ENCODE measurements at places on chromosomes 1 and 21.

- DNase-seq: no peak
Measured at GRCh38 chr1:12604114-12604874, 13.7 kb downstream of the DHRS3 start.

DNA sequence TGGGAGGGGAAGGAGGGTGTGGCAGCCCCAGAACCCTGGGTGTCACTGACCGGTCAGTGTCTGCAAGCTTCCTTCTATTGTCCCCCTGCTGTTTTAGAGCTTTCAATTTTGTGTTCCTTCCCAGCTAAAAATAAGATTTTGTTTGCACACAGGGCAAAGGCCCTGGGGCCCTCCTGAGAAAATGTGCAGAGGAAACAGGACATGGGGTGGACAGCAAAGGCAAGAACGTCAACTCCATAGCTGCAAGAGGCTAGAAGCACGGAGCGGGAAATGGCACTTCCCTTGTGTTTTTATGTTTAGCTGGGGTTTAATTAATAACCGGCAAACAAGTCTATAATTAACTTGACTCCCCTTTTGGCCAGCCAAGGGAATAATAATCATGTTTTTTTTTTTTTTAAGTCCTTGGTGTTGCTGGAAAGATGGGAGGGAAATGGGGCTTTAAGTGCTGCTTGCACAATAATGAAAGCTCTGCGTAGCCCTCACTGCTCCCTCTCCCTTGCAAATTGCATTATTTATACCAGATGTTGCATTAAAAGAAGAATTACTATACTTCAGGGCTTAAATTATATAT lies 261.4 kb upstream of the USP24 start:
- no peak for DNase-seq

GRCh38 chr1:22408230-22408629 lies 43.4 kb upstream of the ZBTB40 start:
- DNase-seq: no peak

DNA sequence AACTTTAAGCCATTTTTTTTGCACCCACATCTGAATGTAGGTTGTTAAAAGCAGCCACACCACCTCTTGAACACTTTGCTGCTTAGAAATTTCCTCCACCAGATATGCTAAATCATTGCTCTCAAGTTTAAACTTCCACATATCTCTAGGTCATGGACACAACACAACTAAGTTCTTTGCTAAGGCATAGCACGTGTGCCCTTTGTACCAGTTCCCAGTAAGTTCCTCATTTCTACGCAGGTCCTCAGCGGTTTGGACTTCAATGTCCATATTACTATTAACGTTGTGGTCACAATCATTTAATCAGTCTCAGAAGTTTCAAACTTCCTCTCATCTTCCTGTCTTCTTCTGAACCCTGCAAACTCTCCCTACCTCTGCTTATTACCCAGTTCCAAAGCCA lies 661.6 kb upstream of the PKN2 start:
- DNase-seq: no peak

DNA sequence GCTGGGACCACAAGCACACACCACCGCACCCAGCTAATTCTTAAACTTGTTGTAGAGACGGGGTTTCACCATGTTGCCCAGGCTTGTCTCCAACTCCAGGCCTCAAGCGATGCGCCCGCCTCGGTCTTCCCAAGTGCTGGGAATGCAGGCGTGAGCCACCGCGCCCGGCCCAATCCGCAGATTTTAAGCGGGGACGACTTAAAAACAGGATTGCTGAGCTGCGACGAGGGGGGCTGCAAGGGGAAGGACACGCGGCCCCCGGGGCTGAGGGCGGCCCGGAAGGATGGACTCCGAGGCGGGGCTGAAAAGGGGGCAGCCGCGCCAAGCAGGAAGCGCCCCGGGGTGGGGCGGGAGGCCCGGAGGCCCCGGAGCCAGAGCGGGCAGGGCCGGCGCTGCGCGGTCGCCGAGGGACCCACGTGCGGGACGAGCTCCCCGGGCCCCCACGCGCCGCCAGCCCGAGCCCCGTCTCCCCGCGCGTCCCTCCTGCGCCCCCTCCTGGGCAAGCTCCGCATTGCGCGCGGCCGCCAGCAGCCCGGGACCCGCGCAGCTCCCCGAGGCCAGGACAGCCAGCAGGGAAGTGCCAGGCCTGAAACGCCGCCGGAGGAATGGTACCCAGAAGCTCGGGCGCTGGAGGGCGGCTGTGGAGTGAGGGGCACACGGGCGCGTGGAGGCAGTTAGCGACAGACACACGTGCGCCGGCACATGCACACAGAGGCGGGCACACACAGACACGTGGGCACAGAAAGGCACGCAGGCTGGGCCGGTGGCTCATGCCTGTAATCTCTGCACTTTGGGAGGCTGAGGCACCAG lies 5.5 kb upstream of the PRKCZ start:
- DNase-seq: peak; percentile 58

DNA sequence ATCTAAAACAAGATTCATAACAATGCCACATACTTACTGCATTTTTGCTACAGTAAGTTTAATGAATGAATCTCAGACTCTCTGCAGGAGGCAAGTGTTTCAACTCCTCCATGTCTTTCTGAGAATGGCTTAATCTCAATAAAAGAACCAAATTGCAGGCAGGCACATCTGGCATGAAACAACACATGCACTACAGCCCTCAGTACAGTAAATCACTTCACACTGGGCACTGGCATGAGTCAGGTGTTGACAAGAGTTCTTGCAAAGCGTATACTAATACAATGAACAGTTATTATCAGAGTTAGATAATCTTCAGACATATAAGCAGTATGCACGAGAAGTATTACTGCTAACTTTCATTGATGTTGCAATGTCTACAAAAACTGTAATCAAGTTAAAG lies 1386.8 kb downstream of the MRPL39 start:
- no peak for DNase-seq

- DNase-seq: no peak
Measured at GRCh38 chr21:27371115-27371974, 404.5 kb upstream of the ADAMTS5 start.

GRCh38 chr1:33170351-33171274 lies 11.2 kb downstream of the TRIM62 start:
- no peak for DNase-seq

- no peak for DNase-seq
Measured at GRCh38 chr1:189606795-189607476, 870.7 kb downstream of the BRINP3 start.

DNA sequence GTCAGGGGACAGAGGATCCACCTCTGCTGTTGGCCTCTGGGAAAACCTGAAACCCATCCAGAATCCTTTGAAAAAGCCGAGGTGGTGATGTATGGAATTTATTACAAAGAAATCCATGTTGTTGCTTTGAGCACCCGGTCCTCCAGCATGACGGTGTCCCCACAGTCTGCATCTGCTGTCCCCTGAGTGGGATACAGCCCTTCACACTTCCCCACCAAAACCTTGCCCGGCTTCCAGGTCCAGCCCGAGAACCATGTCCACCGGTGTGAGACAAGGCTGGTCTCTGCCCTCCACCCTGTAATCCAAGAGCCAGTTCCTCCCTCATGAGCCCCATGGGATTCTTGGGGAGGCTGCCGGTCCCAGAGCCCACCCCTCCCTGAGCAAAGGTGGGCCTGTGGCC lies 70.5 kb downstream of the STUM start:
- no peak for DNase-seq

DNA sequence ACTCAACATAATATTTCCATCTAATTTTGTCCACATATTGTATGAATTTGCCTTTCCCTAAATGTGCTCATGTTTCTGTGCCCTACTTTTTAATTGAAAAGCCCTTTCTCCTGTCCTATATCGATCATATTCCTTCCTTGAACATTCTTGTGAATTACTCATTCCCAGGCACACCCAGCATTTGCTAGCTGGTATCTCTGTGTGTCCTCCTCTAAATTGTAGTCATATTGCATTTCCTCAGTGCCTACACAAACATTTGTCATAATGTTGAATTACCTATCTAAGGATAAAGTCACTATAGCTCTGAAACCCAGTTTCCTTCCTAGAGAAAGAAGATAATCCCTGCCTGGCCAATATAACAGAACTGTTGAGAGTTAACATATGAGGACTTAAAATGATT lies 39.6 kb upstream of the TBX15 start:
- no peak for DNase-seq

GRCh38 chr1:89531480-89532139 lies 7.0 kb downstream of the LRRC8B start:
- DNase-seq: no peak

DNA sequence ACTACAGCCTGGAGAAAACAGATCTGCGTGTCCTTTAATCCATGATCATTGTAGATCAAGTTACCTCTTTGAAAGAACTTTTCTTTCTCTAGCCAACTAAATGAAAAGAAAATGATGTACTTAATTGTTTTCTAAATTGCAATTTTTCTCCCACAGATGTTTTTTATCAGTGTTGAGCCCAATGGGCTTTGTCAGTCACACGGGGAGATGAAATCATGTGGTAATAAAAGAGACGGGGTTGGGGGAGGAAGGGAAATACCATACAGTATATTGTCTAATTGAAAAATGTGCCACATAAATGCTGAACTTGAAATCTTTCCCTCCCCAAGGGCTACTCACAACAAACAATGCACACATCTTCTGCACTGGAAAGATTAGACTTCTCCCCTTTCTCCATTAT lies 58.4 kb downstream of the NTMT2 start:
- no peak for DNase-seq

- DNase-seq: no peak
Measured at GRCh38 chr21:16976193-16976592, 536.6 kb upstream of the CXADR start.

DNA sequence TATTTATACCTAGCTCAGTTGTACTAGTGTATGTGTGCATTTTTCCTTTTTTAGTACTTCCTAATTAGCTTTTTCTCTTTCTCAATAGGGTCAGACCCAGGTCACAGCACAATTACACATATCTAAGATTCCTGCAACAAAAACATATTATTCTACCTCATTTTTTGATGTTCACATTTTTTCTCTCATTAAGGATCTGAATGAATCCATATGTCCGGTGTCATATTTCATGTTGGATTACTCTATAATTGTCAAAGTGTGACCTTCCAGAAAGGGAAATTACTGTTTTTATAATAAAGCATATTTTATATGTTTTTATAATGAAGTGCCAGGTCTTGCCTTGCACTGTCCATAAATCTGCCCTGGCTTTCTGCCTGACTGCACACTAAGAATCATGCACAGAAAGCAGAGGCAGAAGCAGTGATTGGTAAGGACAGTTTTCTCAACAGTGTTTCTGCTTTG lies 143.7 kb downstream of the KCNT2 start:
- DNase-seq: no peak

- DNase-seq: peak; percentile 85
Measured at GRCh38 chr1:9823943-9824701, at the start of gene CLSTN1. Gene CLSTN1 (minus strand): TSS chr1:9823965. CDS start chr1:9823733, 232 bp downstream.

DNA sequence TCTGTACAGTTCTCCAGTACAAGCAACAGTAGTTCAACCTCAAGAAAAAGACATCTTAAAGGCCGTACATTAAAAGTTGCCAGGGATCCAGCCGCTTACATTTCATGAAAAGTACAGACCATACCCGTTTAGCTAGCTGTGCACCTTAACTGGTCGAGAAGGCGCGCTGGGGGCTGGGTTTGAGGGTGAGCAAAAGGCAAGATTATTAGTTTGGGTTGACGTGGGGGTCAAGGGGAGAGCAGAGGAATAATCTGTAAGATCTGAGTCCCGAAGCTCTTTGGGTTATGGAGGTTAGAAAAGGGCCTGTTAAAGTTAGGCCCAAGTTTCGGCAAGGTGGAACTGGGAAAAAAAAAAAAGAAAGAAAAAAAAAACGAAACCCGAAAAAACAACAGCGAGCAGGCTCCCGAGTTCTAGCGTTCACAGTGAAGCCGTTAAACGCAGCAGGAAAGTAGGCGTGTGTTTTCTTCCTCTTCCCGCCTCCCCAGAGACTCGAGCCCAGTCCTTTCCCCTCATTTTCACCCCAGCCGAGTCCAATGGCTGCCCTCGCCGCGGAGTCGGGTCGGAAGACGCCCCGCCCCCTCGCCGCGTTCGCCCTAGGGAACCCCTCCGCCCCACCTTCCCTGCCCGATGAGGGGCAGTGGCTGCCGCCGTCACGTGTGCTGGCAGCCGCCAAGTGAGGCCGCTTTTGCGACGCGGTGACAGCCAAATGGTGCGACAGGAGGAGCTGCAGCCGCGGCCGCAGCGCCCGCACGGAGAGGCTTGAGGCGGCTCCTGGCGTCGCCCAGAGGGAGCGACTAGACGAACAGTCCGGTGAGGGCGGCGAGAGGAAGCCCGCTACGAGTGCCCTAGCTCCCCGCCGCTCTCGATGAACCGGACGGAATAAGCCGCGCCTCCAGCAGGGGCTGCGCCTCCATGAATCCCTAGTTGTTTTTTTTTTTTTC lies at the start of gene PKN2:
PKN2 (plus strand) TSS at position 733 of the 941 bp plus-strand sequence. CDS start 308 bp downstream, outside the sequence.
- DNase-seq: peak; percentile 94

DNA sequence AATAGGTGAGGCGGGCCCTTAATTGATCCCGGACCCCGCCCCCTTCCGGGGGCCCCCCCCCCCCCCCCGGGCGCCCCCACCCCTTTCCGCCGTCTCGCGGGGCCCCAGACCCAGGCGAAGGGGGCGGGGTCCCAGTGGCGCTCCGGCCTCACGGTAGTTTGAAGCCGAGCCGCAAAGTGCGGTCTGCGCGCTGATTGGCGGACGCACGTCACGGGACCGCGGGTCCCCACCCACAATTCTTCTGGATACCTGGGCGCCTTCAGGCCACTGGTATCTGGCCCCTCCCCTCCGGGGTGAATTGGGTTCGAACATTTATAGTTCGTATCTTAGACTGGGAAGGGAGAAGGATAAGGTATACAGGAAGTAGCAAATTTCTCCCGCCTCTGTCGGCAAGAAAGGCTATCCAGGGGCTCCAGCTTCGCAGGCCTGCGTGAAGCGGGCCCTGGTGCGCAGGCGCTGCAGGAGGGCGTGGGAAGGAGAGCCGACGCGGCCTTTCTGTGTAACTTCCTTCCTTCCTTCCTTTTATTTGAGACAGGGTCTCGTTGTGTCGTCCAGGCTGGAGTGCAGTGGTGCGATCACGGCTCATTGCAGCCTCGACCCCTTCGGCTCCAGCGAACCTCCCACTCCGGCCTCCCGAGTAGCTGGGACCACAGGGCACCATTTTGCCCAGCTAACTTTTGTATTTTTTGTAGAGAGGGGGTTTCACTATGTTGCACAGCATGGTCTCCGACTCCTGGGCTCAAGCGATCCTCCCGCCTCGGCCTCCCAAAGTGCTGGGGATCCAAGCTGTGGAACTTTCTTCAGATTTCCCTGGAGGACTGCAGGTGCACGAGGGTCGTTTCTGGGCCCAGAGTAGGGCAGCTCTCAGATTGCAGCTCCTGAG lies 564 bp upstream of the HMGN1 start:
- DNase-seq: peak; percentile 81

DNA sequence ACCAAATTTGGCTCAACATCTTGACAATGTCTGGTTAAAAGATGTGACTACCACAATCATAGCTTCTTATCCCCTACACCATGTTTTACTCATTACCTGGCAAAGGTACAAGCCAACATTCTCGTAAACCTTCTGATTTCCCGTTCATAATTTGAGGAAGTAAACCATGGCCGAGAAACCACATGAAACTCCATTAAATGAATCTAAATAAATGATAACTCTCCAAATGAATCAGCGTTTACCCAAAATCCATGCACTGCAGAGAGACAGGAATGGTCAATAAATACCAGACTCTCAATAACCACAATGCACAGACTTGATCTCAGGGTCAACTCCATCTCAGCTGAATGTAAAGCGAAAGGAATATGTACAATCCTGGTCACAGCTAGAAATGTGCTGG lies 125.2 kb downstream of the TYW3 start:
- DNase-seq: no peak

GRCh38 chr1:19812875-19813642 lies 2.0 kb downstream of the RNF186 start:
- DNase-seq: no peak
